Upper lobe of left lung (tissue), 6 donors: ENCODE measurements at places on chromosomes 6 and 20. TPM values are rescaled to one million over a fixed set of nuclear protein-coding genes. Genes with fewer than 3 reads are reported as not detected.

GRCh38 chr6:34657037-34657306 lies 39.6 kb downstream of the ILRUN start:
- H3K4me1 ChIP-seq = peaks cover 50% of the 10 kb centered on the region
- no peaks in the 10 kb centered on the region for H3K27me3 ChIP-seq
- H3K4me3 ChIP-seq = peak overlapping the region; percentile 48
- peak overlapping the region; percentile 86 for H3K27ac ChIP-seq

- H3K27me3 ChIP-seq = no peaks in the 10 kb centered on the region
- peak; percentile 35 for DNase-seq
- no peaks in the 10 kb centered on the region for H3K4me1 ChIP-seq
- no peak overlapping the region for H3K4me3 ChIP-seq
- H3K27ac ChIP-seq = no peak overlapping the region
Observed at GRCh38 chr6:35569011-35569461, 56.3 kb upstream of the TULP1 start.

DNA sequence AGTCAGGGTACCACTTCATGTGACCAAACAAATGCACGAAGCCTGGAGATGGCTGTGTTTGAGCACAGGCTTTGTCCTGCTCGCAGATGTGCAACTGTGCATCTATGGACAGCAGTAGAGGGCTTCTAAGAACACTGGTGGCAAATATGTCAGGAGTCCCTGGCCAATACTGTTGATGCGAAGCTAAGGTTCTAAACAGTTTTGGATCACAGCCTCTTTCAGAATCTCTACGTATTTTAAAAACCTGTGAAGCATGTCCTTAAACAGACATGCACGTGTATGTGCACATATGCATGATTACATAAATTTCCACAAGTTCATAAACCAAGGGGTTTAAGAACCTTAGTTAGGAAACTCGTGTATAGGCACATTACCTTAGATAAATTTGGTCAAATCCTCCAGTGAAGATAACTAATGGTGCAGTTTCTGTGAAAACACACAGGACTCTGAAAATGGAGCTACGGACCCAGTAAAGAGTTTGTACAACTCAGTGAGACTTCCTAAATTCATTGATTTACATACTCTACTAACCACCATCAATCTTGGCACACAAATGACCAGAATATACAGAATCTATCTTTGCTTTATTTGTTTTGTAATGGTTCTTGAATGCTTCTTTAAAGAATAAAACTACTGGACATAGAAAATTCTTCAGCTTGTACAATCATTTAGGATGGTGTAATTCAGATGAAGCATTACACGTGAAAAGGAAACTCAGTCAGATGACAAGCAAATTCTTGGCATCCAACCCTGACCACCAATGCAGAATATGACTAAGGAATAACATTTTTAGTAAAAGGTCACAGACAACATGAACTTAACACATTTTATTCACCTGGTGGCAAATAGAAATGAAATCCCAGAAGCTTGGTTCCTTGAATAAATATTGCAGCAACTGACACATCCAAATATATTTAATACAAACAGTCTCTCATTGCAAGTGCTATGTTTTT lies 27.4 kb downstream of the KCNQ5 start:
- no peaks in the 10 kb centered on the region for H3K36me3 ChIP-seq
- no peak for DNase-seq
- no peak overlapping the region for H3K4me3 ChIP-seq
- no peaks in the 10 kb centered on the region for H3K4me1 ChIP-seq

DNA sequence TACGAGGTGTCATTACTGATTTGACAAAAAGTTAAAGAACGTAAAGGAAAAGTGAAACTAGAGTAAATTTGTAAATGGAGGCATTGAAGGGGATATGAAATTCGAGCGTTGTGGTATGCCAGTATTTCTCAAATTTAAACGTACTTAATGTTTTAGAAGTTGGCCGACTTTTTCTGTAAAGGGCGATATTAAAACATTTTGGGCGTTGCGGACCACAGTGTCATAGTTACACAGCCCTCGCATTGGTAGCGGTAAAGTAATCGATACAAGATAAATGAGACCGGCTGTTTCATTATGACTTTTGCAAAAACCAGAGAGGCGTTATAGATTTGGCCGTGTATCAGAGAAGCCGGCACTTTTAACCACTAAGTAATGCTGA lies 39.6 kb downstream of the OR2B2 start:
- no peak for DNase-seq
- H3K36me3 ChIP-seq = no peaks in the 10 kb centered on the region
- H3K4me1 ChIP-seq = peaks cover 3% of the 10 kb centered on the region
- H3K27me3 ChIP-seq = no peaks in the 10 kb centered on the region
- peak overlapping the region; percentile 86 for H3K27ac ChIP-seq

- H3K27ac ChIP-seq = no peak overlapping the region
- no peak overlapping the region for H3K4me3 ChIP-seq
- no peaks in the 10 kb centered on the region for H3K36me3 ChIP-seq
- DNase-seq = no peak
- H3K27me3 ChIP-seq = no peaks in the 10 kb centered on the region
Observed at GRCh38 chr6:70124882-70125545, 177.9 kb downstream of the COL9A1 start.

DNA sequence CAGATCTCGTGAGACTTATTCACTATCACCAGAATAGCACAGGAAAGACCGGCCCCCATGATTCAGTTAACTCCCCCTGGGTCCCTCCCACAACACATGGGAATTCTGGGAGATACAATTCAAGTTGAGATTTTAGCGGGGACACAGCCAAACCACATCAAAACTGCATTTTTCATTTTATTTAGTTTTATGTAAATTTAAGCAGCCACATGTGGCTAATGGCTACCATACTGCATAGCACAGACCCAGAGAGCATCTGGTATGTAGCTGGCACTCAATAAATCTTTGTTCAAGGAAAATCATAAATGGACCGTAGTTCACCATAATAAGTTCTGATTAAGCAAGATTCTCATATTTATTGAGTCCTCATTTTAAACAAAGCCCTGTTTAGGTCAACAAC lies 15.3 kb downstream of the GFOD1 start:
- H3K27ac ChIP-seq = no peak overlapping the region
- peaks cover 8% of the 10 kb centered on the region for H3K4me1 ChIP-seq
- no peak overlapping the region for H3K4me3 ChIP-seq

DNA sequence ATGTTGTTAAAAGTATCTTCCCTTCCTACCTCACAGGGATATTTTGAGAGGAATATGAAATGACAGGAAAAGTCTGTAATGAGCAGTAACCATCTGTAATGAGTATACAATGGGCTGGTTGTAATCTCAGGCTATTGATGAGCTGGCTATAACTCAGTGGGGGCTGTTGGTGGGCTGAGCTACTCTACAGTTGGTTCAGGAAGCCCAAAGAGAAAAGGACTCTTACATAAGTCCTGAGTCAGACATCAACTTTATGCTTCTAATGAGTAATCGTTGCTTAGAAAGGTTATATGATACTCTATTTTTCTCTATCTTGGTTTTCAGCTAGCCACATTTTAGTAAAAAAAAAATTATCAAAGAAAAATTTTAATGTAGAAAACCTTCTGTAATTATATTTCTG lies 26.4 kb downstream of the ZNF391 start:
- DNase-seq = no peak
- no peak overlapping the region for H3K4me3 ChIP-seq
- no peak overlapping the region for H3K27ac ChIP-seq
- H3K4me1 ChIP-seq = no peaks in the 10 kb centered on the region
- no peaks in the 10 kb centered on the region for H3K36me3 ChIP-seq

DNA sequence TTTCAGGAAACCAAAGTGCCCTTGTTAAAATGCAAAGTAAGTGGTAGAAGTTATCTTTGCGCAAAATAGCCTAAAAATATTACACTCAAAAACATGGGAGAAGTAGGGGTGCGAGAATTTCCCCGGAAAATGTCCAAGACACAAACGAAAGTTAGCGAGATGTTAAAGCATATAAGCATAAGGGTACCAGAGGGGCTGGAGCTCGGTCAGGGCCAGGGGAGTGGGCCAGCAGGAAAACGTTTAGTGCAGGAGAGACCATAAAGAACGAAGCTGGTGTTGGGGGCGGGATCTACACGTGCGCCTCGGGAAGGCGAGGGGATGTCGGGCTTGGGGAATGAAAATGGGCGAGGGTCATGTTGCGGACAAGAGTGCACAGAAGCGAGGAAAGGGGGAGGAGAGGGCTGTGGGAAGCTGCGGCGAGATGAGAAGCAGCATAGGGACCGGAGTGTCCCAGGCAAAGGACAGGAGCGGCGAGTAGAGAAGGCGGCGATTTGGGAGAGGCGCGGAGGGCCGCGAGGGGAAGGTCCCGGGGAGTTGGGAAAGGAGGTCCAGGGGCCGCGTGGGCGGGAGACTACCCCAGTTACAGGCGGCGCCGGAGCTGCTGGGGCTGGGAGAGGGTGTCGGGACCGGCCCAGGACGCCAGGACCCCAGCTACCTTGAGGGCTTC lies 600 bp downstream of the XPO5 start:
- H3K27me3 ChIP-seq = no peaks in the 10 kb centered on the region
- peak overlapping the region; percentile 99 for H3K4me3 ChIP-seq
- H3K4me1 ChIP-seq = peaks cover 32% of the 10 kb centered on the region
- peak; percentile 43 for DNase-seq
- H3K27ac ChIP-seq = peak overlapping the region; percentile 78
- H3K36me3 ChIP-seq = no peaks in the 10 kb centered on the region

DNA sequence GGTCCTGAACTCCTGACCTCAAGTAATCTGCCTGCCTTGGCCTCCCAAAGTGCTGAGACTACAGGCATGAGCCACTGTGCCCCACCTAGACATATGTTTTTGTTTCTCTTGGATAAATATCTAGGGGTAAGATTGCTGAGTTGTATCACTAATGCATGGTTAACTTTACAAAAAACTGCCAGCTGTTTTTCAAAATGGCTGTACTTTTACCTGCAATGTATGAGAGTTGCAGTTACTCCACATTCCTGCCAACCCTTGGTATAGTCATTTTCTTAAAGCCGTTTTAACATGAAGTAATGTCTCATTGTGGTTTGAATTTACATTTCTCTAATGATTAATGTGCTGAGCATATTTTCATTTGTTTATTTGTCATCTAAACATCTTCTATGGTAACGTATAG lies 289.7 kb downstream of the UTRN start:
- H3K36me3 ChIP-seq = peaks cover 13% of the 10 kb centered on the region
- no peak overlapping the region for H3K27ac ChIP-seq
- DNase-seq = no peak
- H3K4me1 ChIP-seq = no peaks in the 10 kb centered on the region
- H3K4me3 ChIP-seq = no peak overlapping the region

DNA sequence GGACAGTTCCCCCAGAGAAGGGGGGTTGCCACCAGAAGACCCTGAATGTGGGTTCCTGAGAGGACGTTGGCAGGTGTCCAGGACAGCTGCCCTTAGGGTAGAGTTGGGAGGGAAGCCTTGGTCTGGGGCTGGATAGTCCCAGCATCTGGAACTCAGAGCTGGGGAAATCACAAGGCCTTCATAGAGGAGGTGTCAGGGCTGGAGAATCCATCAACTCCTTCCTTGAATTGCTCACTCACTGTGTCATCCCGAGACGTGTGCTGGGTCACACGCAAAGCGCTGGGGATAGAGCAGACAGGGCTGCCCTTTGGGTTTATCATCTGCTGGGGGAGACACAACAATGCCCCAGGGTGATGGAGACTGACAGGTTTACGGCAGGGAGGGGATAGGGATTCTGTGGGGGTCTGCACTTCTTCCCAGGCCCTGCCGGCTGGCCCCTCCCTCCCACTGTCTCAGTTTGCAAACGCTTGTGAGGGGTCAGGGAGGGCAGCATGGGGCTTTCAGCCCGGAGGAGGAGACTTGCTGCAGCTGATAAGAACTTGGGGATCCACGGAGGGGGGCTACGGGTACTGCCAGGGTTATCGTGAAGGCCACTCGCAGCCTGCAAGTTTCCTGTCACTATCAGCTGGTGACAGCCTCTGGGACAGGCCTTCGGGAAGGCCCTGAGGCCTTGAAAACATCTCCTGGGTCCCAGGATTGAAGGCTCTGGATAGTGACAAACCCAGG lies 18.6 kb downstream of the RBM38 start:
- H3K27me3 ChIP-seq = no peaks in the 10 kb centered on the region
- no peaks in the 10 kb centered on the region for H3K4me1 ChIP-seq
- no peak overlapping the region for H3K27ac ChIP-seq

DNA sequence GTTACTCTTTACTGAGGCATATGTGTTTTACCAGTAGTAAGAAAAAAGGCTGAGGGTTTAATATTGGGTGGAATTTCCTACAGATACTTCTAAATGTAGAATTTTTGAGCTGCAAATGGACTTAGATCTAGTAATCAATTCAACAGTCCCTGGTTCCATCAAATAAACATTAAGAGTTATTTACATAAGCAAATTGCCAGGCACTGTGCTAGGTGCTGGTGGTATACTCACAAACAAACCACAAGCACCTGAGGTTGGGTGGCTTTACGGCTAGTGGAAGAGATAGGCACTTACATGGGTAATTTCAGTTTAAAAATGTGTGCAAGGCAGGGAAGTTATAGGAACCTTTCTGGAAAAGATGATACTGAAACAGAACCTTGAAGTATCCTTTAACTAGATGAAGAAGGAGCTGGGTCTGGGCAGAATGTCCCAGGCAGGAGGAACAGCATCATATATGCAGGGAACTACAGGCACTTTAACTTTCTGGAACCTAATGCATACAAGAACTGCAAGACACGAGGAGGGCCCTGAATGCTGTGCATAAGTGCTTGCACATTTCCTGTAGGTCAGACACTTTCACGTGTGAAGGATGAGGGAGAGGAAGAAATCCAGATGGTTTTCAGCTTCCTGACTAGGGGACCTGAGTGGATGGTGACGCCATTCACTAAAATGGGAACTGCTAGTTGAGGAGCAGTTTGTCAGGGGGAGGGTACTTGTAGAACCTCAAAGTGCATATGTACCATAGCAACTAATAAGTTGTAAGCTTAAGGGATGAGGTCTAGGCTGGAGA lies 4.5 kb downstream of the CCN6 start:
- H3K27ac ChIP-seq = no peak overlapping the region
- no peak for DNase-seq
- H3K4me3 ChIP-seq = no peak overlapping the region
- no peaks in the 10 kb centered on the region for H3K4me1 ChIP-seq
- no peaks in the 10 kb centered on the region for H3K36me3 ChIP-seq
- H3K27me3 ChIP-seq = no peaks in the 10 kb centered on the region

GRCh38 chr20:13671916-13672378 lies 33.2 kb upstream of the TASP1 start:
- DNase-seq = no peak
- H3K27me3 ChIP-seq = no peaks in the 10 kb centered on the region
- H3K27ac ChIP-seq = no peak overlapping the region
- no peak overlapping the region for H3K4me3 ChIP-seq
- H3K4me1 ChIP-seq = no peaks in the 10 kb centered on the region

GRCh38 chr6:5994234-5994998 lies 12.3 kb downstream of the NRN1 start:
- no peak overlapping the region for H3K27ac ChIP-seq
- H3K4me3 ChIP-seq = no peak overlapping the region
- DNase-seq = no peak
- H3K36me3 ChIP-seq = no peaks in the 10 kb centered on the region

- no peaks in the 10 kb centered on the region for H3K36me3 ChIP-seq
- no peak overlapping the region for H3K4me3 ChIP-seq
- H3K27ac ChIP-seq = no peak overlapping the region
- H3K27me3 ChIP-seq = no peaks in the 10 kb centered on the region
- H3K4me1 ChIP-seq = no peaks in the 10 kb centered on the region
Observed at GRCh38 chr20:24535941-24536730, 66.7 kb downstream of the SYNDIG1 start.

GRCh38 chr6:113289166-113289565 lies 568.0 kb upstream of the MARCKS start:
- no peaks in the 10 kb centered on the region for H3K36me3 ChIP-seq
- H3K4me3 ChIP-seq = no peak overlapping the region
- no peak for DNase-seq
- no peaks in the 10 kb centered on the region for H3K27me3 ChIP-seq
- H3K27ac ChIP-seq = no peak overlapping the region

The SLC35D3 gene
- total RNA-seq = not detected

The C20orf144 gene
- total RNA-seq = not detected

The OGFRL1 gene
- total RNA-seq = 22.9 TPM
